Fibroblast of the aortic adventitia (primary cell): ENCODE measurements at places on chromosomes 12 and 14.

GRCh38 chr14:87847216-87847755 is 145.7 kb downstream of the GALC start:
- peak; percentile 2 for DNase-seq

GRCh38 chr12:107311682-107312081 is 218.3 kb upstream of the CRY1 start:
- DNase-seq: no peak

DNA sequence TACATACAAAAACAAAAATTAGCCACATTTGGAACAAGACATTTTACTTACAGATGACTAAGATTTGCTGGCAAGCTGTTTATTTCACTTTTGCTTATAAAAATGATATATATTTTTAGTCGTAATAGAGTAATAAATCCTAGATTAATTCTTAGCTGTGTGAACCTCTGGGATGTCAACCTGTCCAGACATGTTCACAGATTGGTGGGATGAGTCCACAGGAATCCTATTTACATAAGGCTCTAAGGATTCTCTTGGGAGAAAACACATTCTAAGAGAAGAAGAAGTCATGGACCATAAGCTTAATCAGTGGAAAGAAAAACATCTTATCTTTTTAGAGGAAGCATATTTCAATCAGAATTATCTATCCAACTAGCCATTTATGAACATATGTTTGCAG is 797.4 kb downstream of the C12orf50 start:
- DNase-seq: no peak

- no peak for DNase-seq
Measured at GRCh38 chr12:45353944-45354343, 138.0 kb downstream of the ANO6 start.

DNA sequence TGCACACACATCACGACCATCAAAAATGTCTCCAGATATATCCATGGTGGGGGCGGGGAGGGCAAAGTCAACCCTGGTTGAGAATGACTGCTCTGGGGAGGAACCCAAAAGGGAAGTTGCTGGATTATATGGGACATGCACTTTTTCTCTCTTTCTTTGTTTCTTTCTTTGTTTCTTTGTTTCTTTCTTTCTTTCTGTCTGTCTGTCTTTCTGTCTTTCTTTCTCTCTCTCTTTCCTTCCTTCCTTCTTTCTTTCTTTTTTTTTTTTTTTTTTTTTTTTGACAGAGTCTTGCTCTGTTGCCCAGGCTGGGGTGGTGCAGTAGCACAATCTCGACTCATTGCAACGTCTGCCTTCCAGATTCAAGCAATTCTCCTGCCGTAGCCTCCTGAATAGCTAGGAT is 71.5 kb downstream of the TBX5 start:
- no peak for DNase-seq

DNA sequence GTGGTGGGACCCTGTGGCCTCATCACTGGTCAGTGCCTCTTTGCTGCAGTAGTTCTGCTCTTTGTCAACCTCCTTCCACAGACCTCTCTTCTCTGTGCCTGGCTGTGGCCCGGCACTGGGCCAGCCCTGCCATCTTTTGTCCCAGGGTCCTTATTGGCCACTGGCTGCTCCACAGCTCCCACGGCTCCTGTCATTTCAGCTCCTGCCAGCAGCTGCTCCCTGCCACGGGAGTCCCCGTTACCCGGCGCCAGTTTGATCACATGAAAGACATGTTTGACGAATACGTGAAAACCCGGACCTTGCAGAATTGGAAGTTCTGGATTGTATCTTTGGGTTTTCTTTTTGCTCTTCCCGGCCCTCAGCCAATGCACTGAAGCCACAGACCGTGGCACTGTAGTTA is 35.4 kb downstream of the IL31 start:
- no peak for DNase-seq

DNA sequence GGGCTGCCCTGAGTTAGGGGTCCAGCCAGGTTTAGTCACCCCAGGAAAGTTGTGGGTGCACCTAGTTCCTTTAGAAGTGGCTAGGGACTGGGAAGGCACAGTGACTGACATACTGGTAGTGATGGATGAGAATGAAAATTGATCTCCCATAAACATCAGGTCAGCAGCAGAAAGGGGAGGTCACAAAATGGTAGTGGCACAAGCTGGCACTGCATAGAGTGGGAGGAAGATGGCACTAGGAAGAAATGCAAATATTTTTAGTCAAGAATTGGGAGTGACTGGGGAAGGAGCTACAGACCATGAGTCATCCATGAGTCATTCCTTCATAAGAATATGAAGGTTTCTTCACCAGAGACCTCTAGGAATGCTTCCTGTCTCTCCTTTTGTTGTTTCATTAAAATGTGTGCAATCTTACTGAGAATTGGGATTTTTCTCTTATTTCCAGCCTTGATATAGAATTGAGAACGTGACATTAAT is 198.3 kb upstream of the AMIGO2 start:
- DNase-seq: peak; percentile 95
